ENCODE measurements at places on chromosomes 7 and 10.

- no peak for DNase-seq
Measured at GRCh38 chr10:88083597-88083989, 220.2 kb downstream of the PTEN start.

DNA sequence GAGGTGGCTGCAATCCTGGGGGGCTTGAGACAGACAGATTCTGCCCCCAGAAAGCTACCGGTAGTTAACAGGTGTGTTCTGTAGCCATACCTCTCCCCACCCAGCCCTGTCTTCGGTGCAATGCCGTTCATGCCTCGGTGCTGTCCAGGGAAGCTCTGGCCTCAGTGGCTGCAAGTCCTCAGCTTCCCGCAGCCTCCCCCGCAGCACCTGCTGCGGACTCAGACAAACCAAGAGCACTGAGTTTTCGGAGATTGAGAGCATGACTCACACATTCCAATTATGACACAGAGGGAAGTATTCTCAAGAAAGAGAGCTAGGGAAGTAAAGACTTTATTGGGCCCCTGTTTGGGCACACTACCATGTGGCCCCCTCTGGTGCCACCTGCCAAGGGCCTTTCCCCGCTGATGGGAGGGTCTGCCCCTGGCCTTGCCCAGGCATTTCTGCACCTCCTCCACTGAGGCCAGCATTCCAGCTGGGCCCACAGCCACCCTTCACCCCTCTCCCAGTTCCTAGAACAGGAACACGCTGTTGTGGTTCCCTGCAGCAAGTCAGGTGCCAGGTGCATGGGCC lies 30.2 kb upstream of the EZH2 start:
- peak; percentile 33 for DNase-seq

DNA sequence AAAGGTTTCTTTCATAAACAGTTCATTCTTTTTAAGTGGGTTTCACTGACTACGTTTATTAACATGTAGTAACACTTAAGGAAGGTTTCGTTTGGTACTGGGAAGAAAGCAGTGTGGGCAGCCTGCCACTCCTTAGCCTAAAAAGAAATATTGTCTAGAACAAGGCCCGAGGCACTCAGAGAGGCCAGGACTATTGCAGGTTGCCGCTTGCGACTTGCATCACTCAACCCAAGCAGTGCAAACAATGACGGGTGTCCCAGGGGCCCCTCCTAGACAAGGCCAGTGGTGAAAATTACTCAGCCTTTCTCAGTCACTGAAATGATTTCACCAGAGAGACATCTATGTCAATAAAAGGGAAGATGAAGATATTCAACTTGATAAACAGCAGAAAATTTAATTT lies 243.9 kb downstream of the SNX13 start:
- no peak for DNase-seq

- peak; percentile 47 for DNase-seq
Measured at GRCh38 chr7:954330-955238, at the start of gene ADAP1. TSS of gene ADAP1 (minus strand) at chr7:954680. CDS start at chr7:954477, 203 bp downstream.

- no peak for DNase-seq
Measured at GRCh38 chr10:73433538-73433867, at the start of gene MSS51. TSS of gene MSS51 (minus strand) at chr10:73433561. CDS start at chr10:73428284, 5,277 bp downstream.

- no peak for DNase-seq
Measured at GRCh38 chr7:157465891-157466866, 129.4 kb downstream of the DNAJB6 start.

DNA sequence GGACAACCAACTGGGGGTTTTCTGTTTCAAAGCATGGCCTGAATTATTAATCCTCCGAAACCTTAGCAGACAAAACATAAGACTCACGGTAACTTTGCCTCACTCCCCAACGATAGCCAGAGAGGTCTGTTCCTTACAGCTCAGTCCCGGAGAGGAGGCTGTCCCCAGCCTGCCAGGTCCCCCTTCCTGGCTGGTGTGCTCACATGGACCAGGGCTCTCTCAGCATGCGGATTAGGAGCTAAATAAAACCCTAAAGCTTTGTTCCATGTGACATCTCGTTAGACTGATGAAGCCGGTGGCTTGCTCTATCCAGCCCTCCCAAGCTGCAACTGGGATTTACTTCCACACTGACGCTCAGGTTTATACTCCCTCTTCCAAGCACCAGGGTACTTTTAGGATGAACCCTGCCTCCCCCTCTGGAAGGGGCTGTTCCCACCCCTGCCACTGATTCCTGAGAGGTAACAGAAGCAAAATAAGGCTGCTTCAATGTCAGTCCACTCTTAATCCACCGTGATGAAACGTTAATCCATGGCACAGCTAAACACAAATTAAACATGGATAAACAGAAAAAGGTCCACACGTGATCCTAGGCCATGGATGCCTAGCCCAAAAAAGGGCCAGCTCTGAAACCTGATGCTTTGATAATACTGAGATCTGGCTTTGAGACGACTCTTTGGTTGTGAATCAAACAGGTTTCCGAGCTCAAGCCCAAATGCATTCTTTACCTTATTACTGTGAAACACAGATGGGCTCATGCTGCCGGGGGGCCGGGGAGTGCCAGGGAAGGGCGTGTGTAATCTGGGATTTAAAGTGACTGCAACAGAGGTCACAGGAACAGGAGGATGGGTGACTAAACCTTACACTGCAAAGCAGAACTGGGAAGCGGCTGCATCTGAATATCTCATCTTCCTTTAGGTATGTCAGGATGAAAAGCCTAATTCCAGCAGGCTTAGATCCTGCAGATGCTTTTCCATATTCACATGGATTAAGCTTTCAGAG lies 86.2 kb downstream of the ZRANB1 start:
- no peak for DNase-seq

GRCh38 chr10:100519311-100520051 lies at the start of gene SEC31B:
TSS of gene SEC31B (minus strand) at chr10:100519861. CDS start at chr10:100516952, 2,909 bp downstream.
- no peak for DNase-seq

- no peak for DNase-seq
Measured at GRCh38 chr7:22598318-22598920, 98.4 kb upstream of the STEAP1B start.

DNA sequence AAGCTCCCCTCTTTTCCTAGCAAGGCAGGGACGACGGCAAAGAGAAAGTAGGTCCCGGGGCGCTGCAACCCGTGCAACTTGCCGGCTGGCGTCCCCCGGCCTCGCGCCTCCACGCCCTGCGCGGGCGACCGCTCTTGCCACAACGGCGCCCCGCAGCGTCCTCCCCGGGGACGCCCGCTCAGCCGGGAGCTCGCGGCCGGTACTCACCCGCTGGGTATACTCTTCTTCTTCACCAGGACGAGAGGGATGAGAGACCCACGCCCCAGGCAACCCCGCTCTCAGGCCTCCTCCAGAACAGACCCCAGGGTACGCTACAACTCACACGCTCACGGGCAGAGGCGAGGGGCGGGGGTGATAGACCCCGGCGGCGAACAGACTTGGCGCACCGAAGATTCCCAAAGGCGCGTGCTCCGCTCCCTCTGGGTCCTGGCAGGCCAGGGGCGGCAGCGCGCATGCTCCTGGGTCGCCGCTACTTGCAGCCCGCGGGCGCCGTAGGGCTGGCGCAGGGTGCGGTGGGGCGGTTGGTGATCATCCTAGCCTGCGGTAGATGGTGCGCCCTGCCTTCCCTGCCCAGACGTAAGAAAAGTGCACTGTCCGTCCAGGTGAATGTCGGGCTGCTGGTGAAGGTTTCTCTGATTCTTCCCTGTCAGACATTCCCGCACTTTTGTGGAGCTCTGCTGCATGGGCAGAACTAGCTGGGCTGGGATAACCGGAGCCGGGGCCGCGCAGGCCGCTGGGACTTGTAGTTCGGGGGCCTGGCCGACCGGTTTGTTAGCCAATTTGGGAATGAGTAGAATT lies at the start of gene CC2D2B:
TSS of gene CC2D2B (plus strand) at position 520 of the 798 bp plus-strand sequence. CDS start 3,349 bp downstream, outside the sequence.
- peak; percentile 56 for DNase-seq

DNA sequence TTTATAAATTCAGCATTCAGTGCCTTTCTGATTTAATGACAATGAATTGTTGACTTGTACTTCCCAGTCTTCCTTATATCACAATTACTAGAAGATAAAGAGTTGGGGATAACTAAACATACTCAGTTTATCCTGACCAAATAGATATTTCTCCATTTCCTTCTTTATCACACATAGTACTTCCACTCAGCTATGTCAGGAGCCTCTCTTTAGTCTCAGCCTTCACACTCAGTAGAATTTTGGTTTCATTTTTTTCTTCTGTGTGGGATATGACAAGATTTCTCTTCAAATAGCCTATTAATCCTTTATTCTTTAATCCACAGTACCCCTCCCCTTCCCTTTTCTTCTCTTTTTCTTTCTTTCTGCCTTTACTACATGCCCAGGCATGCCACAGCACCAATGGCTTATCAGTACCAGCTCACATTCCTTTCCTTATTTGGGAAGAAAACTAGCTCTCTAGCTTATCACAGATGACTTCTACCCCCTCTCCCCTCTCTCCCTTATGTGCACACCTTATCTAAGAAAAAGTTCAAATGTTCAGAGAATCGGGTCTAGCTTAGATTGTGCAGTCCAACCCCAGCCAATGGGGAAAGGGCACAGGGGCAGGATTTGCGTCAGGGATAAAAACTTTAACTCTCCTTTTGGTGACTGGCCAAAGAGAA lies 109.0 kb downstream of the PHF14 start:
- no peak for DNase-seq

- DNase-seq = no peak
Measured at GRCh38 chr10:124465003-124465776, 3.6 kb downstream of the LHPP start.

DNA sequence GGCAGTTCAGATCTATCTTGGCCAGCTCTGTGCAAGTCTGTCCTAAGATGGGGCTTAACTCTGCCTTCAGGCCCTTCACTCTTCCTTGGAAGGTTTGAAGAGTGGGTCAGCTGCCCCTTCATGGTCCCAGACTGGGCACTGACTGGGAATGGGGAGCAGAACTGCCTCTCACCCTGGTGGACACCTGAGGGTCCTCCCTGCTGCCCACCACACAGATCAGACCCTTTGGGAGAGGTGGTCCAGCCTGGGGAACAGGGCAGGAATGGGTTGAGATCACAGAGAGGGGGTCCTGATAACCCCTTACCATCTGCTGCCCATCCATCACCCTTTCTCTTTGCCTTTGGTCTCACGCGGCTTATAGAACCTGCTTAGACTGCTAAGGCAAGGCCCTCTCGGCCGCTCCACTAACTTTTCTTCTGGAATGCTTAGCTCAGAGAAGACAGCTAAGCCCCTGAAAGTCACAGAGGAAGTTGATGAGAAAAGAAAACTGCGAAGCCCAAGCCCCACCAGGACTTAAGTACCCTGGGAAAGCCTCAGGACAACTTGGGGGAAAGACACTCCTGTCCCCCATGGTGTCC lies 402 bp upstream of the CDHR1 start:
- no peak for DNase-seq

GRCh38 chr7:98027342-98028033 lies 37.5 kb upstream of the OCM2 start:
- no peak for DNase-seq

DNA sequence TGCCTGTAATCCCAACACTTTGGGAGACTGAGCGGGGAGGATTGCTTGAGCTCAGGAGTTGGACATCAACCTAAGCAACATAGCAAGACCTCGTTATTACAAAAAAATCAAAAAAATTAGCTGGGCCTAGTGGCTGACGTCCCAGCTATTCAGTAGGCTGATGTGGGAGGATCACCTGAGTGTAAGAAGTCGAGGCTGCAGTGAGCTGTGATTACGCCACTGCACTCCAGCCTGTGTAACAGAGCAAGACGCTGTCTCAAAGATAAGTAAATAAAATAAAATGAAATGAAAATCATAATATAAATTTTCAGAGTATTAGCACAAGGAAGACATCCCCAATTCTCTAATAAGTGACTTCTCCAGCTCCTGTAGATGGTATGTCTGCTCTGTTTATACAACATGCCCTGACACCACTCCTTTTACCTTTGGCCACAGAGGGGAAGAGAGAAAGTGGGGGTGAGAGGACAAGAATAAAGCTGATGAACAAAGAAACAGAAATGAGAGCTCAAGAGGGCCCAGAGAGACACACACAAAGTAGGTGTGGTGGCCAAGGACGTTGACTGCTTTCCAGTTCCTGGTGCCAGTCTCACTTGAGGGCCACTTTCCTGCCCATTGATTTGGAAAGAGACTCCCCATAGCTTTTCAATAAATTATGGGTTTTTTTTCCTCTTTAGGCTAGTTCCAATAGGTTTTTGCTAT lies 62.9 kb downstream of the PTTG1IP2 start:
- DNase-seq = no peak

- DNase-seq = no peak
Measured at GRCh38 chr10:75969031-75969430, 537.6 kb downstream of the LRMDA start.

GRCh38 chr10:21519397-21519933 lies 6.0 kb downstream of the SKIDA1 start:
- DNase-seq = no peak

DNA sequence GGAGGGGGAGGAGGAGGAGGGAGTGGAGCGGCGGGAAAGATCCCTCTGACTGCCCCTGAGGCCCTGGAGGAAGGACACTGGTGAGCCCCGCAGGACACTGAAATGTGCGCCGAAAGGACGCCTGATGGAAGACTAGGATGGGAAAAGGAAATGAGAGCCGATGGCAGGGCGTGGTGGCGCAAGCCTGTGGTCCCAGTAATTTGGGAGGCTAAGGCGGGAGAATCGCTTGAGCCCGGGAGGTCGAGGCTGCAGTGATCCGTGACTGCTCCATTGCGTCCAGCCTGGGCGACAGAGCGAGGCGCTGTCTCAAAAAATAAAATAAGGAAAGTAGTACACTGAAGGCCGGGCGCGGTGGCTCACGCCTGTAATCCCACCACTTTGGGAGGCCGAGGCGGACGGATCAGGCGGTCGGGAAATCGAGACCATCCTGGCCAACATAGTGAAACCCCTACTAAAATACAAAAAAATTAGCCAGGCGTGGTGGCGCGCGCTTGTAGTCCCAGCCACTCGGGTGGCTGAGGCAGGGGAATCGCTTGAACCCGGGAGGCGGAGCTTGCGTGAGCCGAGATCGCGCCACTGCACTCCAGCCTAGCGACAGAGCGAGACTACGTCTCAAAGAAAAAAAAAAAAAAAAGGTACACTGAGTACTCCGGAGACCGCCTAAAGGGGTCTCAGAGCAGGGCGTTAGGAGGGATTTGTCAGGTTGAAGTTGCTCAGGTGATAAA lies 561 bp upstream of the HNRNPF start:
- DNase-seq = peak; percentile 53

DNA sequence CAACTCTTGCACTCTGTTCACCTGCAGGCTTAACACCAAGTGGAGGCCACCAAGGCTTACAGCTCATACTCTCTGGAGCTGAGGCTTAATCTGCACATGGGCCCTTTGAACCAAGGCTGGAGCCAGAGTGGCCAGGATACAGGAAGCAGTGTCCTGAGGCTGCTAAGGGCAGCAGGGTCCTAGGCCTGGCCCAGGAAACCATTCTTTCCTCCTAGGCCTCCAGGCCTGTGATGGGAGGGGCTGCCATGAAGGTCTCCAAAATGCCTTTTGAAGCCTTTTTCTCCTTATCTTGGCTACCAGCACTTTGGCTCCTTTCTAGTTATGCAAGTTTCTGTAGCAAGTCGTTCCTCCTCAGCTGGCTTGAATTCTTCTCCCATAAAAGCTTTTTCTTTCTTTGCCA lies 68.0 kb upstream of the GNAI1 start:
- DNase-seq = no peak
